ENCODE measurements at places on chromosomes 5 and 9.

GRCh38 chr5:111076091-111076490 lies 4.6 kb downstream of the TSLP start:
- DNase-seq = no peak

DNA sequence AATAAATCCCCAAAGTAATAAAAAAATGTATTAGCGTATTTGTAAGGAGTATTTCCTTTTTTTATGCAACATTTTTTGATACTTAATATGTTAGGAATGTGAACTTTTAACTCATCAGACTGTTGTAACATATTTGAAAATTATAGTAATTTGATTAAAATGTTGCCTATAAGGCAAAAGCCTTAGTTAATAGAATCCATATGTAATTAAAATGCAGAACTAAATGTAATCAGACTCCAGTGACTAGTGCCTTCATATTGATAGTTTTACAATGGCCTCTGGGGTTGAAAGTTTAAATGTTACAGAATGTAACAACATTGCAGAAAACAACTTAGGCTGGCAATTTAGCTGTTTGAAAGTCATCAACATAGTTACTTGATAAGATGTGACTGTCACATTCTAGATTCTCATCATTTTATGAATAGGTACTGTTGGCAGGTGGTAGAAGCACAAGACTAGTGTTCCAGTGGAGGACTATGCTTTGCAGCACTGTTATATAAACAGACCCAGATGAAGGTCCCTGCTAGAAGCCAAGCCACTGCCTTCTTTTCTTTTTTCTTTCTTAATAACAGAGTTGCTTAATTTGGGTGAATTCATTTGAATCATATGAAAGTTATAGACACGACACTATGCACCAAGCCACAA lies 382.9 kb downstream of the CCDC171 start:
- no peak for DNase-seq

DNA sequence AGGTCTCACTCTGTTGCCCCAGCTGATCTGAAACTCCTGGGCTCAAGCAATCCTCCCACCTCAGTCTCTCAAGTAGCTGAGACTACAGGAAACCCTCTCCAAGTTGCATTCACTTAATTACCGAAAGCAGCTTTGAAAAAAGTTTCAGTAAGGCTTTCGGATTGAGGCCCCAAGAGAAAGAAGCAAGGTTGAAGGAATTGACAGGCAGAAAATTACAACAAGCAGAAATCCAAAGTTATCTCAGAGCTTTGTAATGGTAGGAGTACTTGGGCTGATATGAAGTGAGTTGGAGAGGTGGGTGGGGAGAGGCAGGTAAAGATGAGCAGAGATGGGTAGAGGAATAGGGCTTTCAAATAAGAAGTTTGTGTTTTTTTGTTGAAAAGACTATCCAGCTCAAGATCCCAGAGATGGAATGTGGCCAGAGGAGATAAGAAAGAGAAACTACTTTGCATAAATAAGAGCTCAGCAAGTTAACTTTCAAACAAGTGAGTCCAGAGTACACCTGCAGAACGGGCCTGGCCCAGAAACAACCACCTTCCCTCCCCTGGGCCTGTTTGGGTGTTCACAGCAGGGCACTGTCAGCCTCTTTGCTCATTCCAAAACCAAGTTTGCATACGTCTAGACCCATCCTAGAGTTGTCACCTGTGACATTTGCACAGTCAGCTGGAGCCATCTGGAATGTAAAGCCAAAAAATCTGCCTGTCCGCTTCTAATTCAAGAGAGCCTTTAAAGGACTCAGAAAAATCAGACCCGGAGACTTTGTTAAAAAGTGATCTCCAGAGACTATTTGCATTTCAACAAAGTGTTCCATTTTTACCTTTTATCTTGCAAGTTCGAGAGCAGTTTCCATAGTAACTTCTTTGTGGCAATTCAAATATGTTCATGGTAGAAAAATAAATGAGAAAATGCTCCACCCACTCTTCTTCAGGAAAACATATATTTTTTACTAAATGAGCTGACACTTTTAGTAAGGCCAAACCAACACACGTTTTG lies 2.2 kb upstream of the CLINT1 start:
- DNase-seq = no peak

DNA sequence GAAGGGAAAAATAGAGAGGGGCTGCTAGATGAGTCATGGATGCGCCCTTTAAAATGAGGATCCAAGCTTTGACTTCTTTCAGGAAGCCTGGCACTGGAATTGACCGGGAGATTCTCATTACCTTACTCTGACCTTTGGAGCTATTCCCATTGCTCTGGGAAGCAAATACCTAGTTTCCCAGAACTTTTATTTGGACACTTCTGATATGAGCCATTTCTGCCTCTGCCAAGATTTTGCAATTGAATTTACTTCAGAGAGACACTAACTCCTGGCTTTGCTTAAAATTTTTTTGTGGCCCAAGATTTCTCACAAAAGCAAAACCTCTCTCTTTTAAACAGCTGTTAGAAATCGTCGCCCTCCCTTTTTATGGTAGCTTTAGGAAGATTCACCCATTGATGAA lies 15.7 kb upstream of the AGXT2 start:
- no peak for DNase-seq

DNA sequence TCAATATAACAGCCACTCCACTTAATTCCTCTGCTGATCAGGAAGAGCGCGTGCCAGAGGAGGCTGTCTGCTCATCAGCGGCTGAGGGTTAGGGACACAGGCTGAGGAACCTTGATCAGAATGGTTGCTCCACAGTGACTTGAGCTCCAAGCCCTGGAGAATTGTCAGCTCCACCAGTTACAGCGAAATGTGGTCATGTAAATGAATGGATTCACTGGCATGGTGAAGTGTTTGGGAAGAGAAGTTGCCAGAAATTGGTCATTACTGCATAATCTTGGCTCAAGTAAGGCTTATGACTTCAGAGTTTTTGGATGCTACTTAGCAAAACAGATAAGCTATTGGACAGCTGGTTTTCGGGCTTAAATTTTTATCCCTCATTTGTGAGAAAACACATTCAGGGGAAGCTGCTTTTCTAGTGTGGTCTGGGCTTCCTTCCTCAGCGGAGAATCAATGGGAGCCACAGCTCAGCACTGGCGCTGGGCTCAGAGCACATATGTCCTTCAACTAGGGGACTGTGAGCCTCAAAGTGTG lies 65.0 kb downstream of the PRRT1B start:
- peak; percentile 40 for DNase-seq

GRCh38 chr5:89016741-89017303 lies 133.8 kb upstream of the MEF2C start:
- DNase-seq = no peak

DNA sequence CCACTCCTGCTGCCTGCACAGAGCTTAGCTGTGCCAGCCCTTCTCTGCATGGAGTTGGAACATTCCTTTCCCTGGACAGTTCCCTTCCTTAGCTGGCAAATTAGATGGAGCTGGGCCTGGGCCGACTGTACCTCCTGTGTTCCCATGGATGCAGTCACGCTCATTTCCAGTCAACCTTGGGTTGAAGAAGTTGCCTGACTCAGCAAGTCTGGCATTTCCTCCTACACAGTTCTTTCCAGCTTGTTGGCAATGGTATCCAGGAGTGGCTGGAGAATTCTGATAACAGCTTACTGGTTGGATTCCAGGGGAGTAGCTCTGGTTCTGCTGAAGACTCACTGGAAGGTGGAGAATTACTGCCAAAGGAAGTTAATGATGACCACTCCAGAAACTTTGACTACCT lies 9.2 kb upstream of the TAF1L start:
- no peak for DNase-seq

DNA sequence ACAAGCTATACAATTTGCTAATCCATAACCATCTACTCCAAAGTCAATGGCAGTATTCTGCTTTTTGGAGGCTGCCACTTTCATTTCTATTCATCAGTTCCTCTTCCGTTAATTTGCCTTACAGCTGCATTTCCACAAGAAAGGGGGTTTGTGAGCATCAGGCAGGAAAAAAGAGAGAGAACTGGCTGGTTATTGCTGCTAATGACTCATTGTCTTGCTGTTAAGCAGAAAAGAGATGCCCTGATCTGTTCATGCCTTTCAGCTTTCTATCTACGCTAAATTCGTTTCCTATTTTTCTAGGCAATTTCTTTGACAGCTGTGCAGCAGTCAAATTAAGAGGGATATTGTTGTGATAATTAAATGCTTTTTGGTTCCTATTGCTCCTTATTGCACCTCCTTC lies 65.9 kb upstream of the GNAQ start:
- DNase-seq = no peak

Measured in cerebellar cortex (tissue), 1 donor.